ENCODE measurements at places on chromosomes 4 and X. TPM values are rescaled to one million over a fixed set of nuclear protein-coding genes. Genes with fewer than 3 reads are reported as not detected.

The TLR6 gene
- total RNA-seq: 2.0 TPM

- no peaks in the 10 kb centered on the region for H3K27me3 ChIP-seq
- no peak for DNase-seq
- no peak overlapping the region for H3K4me3 ChIP-seq
- no peaks in the 10 kb centered on the region for H3K36me3 ChIP-seq
- no peaks in the 10 kb centered on the region for H3K4me1 ChIP-seq
These were observed 38.7 kb upstream of the GRID2 start for GRCh38 chr4:92265021-92265420.

The GAGE13 gene
- total RNA-seq: not detected

- H3K27ac ChIP-seq: no peak overlapping the region
- no peaks in the 10 kb centered on the region for H3K27me3 ChIP-seq
- H3K36me3 ChIP-seq: no peaks in the 10 kb centered on the region
- H3K4me1 ChIP-seq: no peaks in the 10 kb centered on the region
These were observed 963.3 kb downstream of the TRAM1L1 start for GRCh38 chr4:116122124-116122523.

DNA sequence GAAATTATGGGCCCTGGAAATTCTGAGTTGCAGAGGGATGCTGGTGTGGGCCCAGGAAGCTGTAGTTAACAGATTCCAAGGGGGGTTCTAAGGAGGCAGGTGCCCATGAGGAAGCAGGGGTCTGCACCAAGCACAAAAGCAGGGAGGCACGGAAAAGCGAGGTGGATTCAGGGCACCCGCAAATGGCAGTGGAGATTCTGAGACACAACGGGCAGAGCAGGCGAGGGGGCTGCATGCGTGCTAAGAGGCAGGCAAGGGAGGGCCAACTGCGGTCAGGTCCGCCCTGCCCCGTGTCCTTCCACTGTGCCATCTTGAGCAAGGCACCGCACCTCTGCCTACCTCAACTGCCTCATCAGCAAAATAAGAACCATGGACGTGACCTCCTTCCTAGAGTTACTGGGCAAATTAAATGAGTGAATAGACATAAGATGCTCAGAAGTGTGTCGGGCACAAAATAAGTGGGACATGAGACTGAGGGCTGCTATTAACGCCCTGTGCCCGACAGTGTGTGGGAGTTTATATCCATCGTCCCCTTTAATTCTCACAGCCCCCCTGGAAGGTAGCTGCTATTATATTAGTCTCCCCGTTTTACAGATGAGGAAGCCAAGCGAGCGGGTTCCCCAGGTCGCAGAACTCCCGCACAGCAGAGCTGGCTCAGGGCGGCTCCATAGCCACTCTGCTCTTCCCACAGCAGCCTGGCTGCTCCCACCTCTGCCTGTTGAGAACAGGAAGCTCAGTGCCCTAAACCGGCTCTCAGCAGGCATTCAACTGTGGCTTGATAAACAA is 67.6 kb downstream of the PPP2R2C start:
- H3K27me3 ChIP-seq: peaks cover 42% of the 10 kb centered on the region
- no peak for DNase-seq
- H3K27ac ChIP-seq: no peak overlapping the region
- H3K36me3 ChIP-seq: no peaks in the 10 kb centered on the region
- H3K4me3 ChIP-seq: no peak overlapping the region

GRCh38 chrX:46713672-46714490 is 45.0 kb downstream of the SLC9A7 start:
- H3K4me1 ChIP-seq: peaks cover 62% of the 10 kb centered on the region
- no peak overlapping the region for H3K4me3 ChIP-seq
- H3K36me3 ChIP-seq: peaks cover 6% of the 10 kb centered on the region
- peak overlapping the region; percentile 46 for H3K27ac ChIP-seq
